ENCODE measurements at places on chromosomes 11 and 22.

DNA sequence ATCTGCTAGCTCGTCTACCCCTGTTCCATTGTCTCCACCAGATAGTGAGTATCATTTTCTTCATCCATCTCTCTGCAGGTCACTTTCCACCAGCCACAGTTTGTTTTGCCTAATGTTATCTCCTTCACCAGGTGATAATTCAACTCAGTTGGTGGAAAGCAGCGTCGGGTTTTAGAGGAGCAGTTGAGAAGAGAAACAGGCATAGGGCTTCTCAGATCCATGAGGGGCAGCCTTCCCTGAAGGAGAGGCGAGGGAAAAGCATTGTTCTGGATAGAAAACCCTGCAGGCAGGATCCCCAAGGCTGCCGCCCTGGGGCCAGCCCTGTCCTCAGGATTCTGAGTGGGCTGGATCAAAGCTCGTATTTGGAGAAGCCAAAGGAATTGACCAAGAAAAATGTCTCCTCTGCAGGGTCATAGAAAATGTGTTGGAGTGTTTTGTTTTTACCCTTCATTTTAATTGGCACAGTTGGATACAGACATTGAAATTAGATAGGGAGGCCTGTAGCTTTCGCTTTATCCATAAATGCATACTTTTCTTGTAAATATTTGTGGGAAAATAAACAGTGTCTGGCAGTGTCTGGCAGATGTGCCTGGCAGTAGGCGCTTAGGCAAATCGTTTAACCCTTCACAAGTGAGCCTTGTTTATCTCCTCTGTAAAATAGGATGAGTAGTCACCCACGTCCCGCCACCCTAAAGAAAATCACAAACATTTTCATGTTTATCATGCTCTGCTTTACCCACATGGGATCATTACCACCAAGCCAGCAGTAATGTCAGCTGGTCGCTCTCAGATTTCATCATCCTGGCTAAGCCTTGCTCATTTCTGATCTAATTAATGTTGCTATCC, 73.4 kb upstream of the TTC12 start:
- DNase-seq: no peak

GRCh38 chr11:10622957-10623791, 54.7 kb upstream of the LYVE1 start:
- no peak for DNase-seq

DNA sequence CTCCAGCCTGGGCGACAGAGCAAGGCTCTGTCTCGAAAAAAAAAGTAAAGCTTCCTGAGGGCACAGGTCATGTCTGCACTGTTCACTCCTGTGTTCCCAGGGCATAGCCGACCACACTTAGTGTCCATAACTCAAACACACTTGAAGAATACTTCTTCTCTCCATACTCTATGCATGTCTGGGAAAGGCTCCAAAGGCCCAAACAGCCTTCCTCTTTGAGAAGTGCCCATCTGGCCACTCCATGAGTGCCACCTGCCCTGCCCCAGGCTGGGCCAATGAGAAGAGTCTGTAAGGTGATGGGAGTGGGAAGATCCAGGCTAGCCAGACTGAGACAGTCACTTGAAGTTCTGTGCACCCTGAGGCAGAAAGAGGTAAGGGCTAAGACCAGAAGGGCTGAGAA, 24.7 kb downstream of the DGCR2 start:
- DNase-seq: no peak

DNA sequence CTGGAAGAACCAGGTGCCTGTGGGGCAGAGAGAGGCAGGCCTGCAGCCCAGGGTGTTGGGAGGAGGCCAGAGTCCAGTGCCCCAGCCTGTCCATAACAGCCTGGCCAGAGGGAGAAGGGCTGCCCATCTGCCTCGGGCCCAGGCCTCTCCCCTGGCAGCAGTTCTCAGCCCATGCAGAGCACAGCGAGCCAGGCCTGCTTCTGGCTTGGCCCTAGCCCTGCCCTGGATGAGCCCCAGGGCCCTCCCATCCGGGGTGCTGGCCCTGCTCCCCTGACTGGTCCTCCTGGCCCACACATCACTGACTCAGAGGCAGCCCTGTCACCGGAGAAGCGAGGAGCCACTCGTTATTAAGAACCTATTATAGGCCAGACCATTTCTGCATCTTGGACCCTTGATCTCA, 19.7 kb upstream of the MYRF start:
- DNase-seq: no peak

All from stimulated activated CD4-positive, alpha-beta T cell treated with anti-CD3 and anti-CD28 coated beads, Interleukin-4, amount 100 ng/mL, for 4 hours (primary cell).